Activated CD8-positive, alpha-beta memory T cell treated with anti-CD3 and anti-CD28 coated beads, Interleukin-2, amount 50 U/mL, for 4 hours (primary cell): ENCODE measurements at places on chromosomes 3 and 15.

DNA sequence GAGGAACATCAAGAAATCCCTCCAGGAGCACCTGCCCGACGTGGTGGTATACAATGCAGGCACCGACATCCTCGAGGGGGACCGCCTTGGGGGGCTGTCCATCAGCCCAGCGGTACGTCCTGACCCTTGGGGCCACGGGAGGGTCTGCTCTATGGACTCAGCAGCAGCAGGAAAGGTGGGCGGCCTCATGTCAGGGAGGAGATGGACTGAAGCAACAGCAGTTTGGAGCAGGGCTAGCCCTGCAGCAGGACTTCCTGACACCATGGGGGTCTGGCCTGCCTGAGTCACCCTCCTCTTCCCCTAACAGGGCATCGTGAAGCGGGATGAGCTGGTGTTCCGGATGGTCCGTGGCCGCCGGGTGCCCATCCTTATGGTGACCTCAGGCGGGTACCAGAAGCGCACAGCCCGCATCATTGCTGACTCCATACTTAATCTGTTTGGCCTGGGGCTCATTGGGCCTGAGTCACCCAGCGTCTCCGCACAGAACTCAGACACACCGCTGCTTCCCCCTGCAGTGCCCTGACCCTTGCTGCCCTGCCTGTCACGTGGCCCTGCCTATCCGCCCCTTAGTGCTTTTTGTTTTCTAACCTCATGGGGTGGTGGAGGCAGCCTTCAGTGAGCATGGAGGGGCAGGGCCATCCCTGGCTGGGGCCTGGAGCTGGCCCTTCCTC lies 24.2 kb downstream of the HDAC11 start:
- DNase-seq, result no peak

DNA sequence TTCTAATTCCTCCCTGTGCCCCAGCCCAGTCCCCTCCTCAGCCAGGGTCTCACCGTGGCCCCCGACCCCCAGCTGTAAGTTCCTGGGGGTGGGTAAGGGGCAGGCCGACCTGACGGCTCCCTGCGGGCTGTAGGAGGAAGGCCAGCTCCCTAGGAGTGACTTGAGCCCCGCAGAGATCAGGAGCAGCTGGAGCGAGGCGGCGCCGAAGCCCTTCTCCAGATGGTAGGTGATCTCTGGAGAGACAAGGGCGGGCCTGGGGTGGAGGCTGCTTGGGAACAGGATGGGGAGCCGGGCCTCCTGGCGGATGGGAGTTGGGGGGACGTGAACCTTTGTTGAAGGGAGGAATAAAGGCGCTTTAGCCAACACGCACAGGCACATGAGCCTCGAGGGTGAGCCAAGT lies 4.2 kb downstream of the SLC28A1 start:
- no peak for DNase-seq

- DNase-seq, result no peak
Observed at GRCh38 chr3:104275199-104275598, 1091.5 kb upstream of the ALCAM start.

DNA sequence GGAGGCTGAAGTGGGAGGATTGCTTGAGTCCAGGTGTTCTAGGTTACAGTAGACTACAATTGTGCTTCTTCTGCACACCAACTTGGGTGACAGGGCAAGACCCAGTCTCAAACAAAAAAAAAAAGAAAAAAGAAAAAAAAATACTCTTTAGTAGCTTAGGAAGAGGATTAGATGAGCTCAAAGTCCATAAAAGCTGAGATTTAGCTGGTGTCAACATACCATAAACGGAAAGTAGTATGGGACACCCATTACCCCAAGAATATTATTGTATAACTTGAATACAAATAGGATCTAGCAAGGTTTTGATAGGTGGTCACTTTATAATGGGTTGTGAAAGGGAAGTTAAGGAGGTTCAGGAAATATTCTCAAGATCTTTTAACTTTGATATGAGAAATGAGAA lies 38.0 kb upstream of the ULK4 start:
- no peak for DNase-seq

DNA sequence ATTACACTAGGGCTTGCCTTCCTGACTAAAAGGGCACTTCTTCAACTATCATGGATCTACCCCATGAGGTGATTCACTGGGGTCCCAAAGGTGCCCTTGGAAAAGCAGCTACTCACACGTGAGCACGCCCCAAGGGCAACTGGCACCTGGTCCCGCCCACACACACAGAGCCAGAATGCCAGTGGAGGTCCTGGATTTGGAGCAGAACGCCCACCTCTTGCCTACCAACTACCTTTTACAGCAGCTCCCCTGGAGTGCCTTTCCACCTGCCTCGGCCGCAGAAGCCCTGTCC lies 1.8 kb upstream of the CTDSPL start:
- no peak for DNase-seq

DNA sequence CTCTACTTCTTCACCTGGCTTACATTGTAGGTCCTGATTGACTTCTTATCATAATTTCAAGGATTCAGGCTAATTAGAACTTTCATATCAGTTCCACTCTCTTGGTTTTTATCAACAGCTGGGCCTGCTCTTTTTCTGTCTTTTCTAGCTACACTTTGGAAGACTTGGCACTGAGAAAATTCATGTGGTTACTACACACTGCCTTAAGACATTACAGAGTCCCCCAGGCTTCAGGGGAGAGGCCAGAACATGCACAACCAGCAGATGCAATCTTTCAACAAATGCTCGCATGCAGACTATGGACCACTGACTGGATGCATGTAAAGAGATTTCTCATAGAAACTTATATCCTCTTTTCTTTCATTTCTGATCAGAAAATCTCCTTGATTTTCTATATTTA lies 423.5 kb downstream of the TUSC7 start:
- no peak for DNase-seq

DNA sequence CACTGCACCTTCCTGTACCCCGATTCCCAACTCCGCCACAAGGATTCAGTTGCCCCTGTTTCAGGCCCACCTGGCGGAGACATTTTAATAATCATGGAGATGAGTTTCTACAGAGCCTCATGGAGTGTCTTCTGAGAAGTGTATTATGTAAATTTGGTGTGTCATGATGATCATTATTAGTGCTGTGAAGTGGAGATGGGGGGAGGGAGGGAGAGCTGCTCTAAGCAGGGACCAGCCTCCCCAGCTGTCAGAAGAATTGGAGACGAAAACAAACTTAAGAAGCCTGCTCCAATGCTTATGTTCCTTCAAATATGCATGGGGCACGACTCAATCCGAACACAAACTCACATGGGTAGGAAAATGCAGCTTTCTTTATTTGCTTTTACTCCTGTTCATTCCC lies 127.8 kb downstream of the EPHB1 start:
- DNase-seq, result no peak

- no peak for DNase-seq
Observed at GRCh38 chr3:144437989-144438388, 466.4 kb downstream of the DIPK2A start.

GRCh38 chr3:185024966-185025365 lies 127.9 kb downstream of the C3orf70 start:
- no peak for DNase-seq
